ENCODE measurements at places on chromosomes 7 and 10.

DNA sequence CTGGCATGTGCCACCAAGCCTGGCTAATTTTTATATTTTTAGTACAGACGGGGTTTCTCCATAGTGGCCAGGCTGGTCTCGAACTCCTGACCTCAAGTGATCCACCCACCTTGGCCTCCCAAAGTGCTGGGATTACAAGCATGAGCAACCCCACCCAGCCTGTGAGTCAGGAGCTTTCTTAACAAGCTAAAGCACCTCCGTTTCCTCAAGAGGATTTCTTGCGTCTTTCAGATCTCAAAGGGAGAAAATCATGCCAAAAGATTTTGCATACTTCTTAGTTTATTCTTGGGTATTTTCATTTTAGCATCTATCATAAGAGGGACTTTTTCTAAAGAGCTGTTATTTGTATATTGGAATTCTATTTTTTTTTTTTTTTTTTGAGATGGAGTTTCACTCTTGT is 47.9 kb upstream of the FOXK1 start:
- DNase-seq = no peak

GRCh38 chr7:134452419-134452838 is 6.5 kb downstream of the AKR1B1 start:
- no peak for DNase-seq

DNA sequence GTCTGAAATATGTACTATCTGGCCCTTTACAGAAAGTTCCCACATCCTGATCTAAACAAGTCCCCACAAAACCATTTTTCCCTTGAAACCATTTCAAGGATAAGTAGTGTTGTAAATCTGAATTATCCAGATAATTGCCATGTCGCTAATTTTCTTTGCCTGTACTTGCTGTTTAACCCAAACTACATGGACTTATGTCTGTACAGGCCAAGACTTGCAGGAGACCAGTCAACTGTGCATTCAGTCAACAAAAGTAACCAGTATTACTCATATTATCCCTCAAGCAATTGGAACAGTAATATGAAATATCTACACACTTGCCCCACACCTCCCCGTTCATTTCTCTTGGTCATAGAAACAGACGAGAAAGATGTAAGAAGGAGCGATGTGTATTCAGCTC is 347.8 kb upstream of the NFE2L3 start:
- no peak for DNase-seq

GRCh38 chr10:94104316-94105000 is 110.7 kb downstream of the PLCE1 start:
- DNase-seq = no peak

DNA sequence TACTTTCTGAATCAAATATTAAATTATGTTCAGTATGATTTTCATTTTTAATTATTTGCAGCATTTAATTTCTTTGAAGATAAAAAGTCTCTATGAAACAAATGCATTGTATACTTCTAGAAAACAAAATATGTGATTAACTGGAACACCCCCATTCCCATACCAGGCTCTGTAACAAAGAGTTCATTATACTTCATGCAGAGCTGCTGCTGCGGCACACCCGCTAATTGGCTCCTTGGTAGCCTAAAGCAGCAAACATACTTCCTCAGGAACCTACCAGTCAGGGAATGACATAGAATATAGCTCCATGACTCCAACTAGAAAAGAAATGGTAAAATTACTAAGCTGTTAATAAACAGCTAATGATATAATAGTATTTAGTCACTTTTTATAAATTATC is 19.3 kb downstream of the RAB11FIP2 start:
- DNase-seq = no peak

GRCh38 chr7:20403331-20403730 is 72.6 kb downstream of the ITGB8 start:
- DNase-seq = no peak

DNA sequence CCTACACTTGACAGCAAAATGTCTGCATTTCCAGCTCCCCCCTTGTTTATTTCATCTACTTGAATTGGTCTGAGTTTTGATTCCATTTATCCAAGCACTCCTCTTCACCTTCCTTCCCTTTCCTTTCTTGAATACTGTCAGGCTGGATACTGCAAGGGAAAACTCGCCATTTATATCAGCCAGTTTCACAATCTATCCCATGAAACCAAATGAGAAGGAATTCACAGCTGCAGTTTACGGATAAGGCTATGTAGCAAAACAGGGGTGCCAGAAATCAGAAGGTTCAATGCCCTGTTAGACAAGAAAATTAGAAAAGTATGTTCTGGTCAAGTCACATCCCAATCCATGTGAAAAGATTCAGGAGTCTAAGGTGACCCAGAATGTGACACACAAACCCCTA is 28.1 kb downstream of the CCDC6 start:
- no peak for DNase-seq

DNA sequence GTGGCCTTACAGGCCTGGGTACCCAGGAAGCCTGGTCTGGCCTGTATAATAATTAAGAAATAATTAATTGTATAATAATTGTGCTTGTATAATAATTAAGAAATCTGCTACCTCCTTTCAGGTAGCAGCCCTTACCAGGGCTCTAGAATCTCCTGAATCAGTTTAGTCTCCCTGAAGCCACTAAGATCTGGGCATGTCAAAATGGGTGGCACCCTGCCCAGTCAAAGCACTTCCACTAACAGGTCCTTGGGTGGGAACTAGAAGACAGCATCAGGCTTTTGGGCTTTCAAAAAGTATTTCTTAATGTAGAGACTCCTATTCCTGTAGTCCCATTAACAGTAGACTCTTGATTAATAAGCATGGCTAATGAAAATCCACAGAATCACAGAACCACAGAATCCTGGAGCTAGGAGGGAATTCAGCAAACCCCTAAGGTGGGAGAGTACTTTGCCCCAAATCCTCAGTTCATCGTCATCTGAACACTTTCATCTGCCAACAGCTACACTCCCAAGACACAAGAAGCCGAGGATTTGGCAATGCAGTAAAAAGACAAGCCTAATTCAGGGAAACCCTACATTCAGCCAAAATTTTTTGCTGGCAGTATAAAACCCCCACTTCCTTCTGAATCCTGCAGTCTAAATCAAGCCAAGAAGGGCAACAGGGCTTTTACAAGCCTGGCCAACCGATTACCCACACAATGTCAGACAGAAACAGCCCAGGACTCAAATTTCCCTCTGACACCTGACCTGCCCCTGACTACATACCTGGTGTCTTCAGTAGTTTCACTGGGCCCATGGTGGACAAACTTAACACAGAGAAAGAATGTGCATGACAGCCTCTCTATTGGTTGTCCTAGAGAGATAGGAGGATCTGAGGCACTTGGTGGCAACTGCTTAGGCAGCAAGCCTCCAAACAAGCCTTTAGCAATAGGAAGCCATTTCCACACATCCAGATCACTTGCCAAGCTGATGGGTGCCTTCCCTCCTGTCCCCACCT is 5.9 kb upstream of the IL6 start:
- no peak for DNase-seq

DNA sequence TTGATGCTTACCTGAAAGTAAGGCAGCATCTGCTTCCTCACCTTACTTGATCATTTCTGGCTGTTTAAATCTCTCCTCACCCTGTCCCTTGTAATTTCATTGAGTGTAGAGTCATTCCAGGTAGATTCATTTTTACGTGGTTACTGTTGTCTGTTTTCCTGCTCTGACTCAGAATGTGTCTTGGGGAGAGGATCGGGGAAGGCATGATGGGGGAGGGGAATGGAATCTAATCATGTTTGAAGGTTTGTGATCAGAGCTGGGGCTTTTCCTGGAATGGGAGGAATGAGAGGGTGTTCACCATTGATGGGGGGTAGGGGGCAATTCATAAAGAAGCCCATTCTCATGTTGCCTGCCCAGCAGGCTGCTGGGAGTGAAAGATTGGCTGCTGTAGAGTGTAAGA is 18.7 kb downstream of the SEC24C start:
- DNase-seq = no peak

GRCh38 chr7:137423321-137423720 is 79.8 kb upstream of the PTN start:
- DNase-seq = no peak

- no peak for DNase-seq
Measured at GRCh38 chr7:16923019-16923418, 41.2 kb upstream of the AGR3 start.

GRCh38 chr10:73339436-73339835 is 19.2 kb downstream of the CFAP70 start:
- DNase-seq = no peak

DNA sequence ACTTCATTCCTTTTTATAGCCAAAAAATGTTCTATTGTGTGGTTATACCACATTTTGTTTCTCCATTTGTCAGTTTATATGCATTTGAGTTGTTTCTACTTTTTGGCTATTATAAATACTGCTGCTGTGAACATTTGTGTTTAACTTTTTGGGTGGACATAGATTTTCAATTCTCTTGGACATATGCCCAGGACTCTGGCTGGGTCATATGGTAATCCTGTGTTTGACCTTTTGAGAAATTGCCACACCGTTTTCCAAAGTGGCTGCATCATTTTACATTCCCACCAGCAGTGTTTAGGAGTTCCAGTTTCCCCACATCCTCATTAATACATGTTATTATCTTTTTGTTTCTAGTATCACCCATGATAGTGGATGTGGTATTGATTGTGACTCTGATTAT is 39.4 kb downstream of the CSGALNACT2 start:
- DNase-seq = no peak

- DNase-seq = no peak
Measured at GRCh38 chr7:50356212-50356944, 51.9 kb downstream of the IKZF1 start.

DNA sequence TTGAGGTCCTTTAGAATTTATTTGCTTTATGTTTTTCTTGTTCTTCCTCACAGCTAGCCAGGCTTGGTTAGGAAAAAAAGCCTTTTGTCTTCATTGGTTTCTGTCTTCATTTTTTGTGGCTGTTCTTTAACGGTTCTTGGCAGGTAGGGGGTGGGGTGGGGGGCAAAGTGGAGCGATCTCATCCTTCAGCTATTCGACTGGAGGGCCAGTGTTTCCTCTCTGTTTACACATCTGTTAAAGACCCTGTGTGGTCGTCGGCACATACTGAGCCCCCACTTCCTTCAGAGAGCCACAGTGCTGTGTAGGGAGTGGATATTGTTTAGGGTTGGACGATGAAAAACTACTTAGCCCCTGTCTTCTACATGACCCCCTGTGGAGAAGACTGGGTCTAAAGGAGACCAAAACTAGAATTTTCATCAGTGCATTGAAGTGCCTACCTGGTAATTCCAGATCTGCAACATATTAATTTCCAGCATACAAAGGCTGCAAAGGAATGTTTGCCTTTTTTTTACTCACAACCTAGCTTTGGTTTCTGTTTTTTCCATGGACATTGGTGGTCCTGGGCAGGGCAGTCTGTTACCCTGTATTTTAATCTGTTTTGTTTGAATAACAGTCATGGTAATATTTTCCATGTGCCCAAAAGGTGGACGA is 29.0 kb downstream of the PRPF18 start:
- no peak for DNase-seq

GRCh38 chr10:95303535-95303934 is 12.7 kb upstream of the PDLIM1 start:
- DNase-seq = no peak

DNA sequence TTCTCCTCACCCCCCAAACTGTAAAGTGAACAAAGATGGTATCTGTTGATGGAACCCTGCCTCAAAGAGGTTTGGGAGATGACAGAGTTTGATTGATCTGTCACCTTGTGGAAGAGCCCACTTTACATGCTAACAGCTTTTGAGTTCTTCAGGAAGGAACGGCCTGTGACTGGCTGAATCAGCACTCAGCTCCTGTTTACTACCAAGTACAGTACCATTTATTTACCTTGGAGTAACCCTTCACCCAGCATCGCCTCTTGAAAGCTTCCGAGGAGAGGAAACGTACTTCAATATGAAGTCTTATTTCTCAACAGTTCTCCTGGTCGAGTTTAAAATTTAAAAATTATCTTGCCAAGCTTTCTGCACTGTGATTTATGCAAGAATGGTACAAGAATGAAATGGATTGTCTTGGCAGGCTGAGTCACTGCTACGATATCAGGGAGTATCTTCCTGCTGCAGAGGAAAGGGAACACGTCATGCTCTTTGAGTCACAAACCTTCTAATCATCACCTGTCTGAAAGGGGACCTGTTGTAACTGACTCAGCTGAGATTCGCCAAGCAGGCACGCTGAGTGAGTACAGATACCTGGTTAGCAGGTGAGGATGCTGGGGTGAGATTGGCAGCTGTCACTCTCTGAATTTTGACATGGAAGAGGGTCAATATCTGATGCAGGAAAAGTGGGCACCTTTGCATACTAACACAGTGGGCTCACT is 30.1 kb downstream of the KLF6 start:
- no peak for DNase-seq

- no peak for DNase-seq
Measured at GRCh38 chr7:87886875-87887274, 10.6 kb downstream of the DBF4 start.

DNA sequence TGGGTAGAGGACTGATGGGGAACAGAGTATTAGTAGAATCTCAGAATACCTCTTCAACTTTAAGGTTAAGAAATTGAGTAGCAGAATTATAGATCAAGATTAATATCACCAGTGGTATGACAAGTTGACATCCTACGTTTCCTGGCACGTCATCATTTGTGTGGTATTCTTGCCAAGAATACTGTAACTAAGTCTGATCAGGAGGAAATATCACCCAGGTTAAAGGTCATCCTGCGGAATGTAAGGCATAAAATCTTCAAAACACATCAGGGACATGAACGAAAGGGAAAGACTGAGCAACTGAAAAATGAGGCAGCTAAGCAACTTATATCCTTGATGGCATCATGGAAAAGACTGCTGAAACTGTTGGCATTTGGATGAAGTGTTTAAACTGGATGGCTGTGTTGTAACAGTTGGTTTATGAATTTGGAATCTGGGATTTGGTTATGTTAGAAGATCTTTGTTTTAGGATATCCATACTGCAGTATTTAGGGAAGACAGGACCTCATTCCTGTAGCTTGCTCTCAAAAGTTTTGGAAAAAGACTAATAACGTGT is 86.1 kb downstream of the TRIM24 start:
- DNase-seq = no peak

GRCh38 chr7:45203936-45204445 is 46.4 kb downstream of the RAMP3 start:
- no peak for DNase-seq

- no peak for DNase-seq
Measured at GRCh38 chr10:76436981-76437380, 1005.6 kb downstream of the LRMDA start.

- DNase-seq = no peak
Measured at GRCh38 chr10:73899423-73899822, 11.5 kb upstream of the PLAU start.

GRCh38 chr10:131044379-131045111 is 267.0 kb downstream of the TCERG1L start:
- no peak for DNase-seq

- DNase-seq = no peak
Measured at GRCh38 chr7:26618449-26618848, 245.9 kb downstream of the SKAP2 start.

GRCh38 chr7:29442146-29442545 is 121.5 kb upstream of the PRR15 start:
- DNase-seq = no peak

GRCh38 chr7:54556121-54556520 is 13.9 kb downstream of the VSTM2A start:
- no peak for DNase-seq
